ENCODE measurements at places on chromosomes 2 and 18.

DNA sequence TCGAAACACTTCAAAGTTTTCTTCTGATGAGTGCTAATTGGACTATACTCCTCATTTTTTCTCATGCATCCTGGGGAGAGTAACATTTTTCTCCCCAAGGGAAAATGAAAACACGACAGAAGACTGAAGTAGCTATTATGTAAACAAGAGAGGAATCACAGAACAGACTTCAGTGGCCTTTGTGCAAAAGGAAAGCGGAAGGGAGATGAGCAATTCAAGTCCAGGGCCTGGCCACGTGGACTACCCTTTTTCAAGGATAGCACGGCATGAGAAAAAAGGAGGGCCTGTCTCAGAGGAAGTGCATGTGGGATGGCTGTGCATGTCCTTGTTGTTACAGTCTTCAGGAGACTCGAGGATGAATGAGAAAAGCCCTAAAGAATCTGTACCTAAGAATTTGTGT is 43.8 kb upstream of the KCNE4 start:
- no peak for DNase-seq

DNA sequence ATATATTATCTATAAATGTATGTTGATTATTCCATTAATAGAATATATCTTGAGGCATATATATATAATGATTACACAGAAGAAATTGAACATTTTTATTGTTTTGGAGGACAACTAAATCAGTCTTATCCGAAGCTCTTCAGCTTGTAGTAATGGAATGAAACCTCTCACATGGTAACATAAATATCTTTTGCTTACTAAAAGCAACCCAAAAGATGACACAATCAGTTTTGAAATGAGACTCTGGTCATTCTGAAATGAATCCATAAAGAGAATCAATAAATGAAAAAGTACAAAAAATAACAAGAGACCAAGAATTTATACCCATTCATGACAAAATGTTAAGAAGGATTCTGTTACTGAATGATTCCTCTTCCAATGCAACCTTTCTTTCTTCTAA is 110.2 kb downstream of the FIGN start:
- DNase-seq: no peak

- no peak for DNase-seq
Measured at GRCh38 chr2:55162284-55163006, 69.6 kb downstream of the CLHC1 start.

DNA sequence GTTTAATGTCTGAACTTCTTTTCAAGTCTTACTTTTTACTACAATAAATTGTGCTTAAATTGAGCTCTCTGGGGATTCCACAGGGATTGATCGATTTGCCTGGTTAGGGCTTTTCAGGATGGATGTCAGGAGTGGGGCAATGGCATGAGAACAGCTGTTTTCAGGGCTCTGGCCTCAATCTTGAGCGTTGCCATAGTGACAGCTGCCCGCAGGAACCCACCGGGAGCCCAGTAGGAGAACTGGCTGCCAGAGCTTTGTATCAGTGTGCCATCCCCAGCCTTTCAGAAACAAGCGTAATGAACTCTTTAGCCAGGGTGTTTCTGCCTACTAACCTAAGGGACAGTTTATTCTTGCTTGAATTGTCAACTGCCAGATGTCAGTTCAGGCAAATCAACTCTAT is 93.5 kb downstream of the GALNT3 start:
- no peak for DNase-seq

DNA sequence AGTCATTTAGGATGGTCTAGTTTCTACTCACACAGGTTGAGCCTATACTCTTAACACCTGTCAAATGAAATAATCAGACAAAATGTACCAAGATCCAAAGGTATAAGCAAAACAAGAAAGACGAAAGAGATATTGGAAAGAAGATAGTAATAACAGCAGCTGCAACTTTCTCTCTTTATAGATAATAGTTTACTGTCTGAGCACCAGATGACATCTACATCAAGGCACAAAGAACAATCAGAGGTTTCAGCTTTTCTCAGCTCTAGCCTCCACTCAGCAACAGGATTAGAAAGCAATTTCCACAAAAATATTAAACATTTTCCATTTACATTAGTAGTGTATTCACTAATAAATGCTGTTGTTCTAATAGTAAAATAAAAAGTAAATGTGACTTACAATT is 66.3 kb downstream of the RTTN start:
- DNase-seq: no peak

DNA sequence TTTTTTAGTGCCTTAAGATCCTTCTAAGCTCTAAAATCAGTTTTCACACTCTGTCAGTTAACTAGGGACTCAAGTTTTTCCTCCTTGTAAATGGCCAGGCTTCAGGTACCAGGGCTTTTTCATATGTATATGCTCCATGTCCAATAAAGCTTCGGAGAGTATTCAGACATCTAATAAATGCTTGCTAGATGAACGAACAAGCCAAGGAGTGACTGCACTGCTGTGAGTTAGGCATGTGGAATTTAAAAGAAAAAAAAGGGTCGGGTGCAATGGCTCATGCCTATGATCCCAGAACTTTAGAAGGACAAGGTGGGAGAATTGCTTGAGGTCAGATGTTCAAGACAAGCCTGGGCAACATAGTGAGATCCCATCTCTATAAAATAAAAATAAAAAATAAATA is 81.9 kb downstream of the CDH2 start:
- no peak for DNase-seq

GRCh38 chr18:21472741-21473140 is 127.8 kb downstream of the ESCO1 start:
- no peak for DNase-seq

DNA sequence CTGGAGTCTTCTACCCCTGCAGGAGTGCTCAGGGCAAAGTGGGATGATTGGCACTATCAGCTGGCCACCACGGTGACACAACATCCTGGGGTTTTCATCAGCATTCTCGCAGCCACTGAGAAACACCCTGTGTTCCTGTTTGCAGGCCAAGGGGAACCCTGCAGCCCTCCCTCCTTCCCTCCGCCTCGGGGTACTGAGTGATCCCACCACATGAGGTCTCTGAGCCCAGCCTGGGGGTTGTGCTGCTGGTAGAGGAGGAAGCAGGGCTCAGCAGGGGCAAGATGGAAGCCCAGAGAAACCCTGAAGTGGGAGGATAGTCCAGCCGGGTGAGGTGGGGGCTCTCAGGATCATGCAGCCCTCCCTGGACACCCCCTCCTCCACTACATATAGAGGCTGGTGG is at the start of gene OXER1:
OXER1 (minus strand) TSS at position 40 of the 400 bp plus-strand sequence. CDS start 73 bp downstream, outside the sequence.
- DNase-seq: no peak

GRCh38 chr18:52150050-52150449 is 189.9 kb upstream of the DCC start:
- DNase-seq: no peak

Measured in activated naive CD8-positive, alpha-beta T cell treated with anti-CD3 and anti-CD28 coated beads, Interleukin-2, amount 50 U/mL, for 16 hours (primary cell).